ENCODE measurements at places on chromosomes 1 and 21.

GRCh38 chr1:183937611-183938010, 99.9 kb downstream of the COLGALT2 start:
- no peak for DNase-seq

GRCh38 chr1:85756864-85757263, 48.6 kb upstream of the ZNHIT6 start:
- no peak for DNase-seq

- no peak for DNase-seq
These were observed 67.0 kb downstream of the NID1 start for GRCh38 chr1:235997931-235998330.

DNA sequence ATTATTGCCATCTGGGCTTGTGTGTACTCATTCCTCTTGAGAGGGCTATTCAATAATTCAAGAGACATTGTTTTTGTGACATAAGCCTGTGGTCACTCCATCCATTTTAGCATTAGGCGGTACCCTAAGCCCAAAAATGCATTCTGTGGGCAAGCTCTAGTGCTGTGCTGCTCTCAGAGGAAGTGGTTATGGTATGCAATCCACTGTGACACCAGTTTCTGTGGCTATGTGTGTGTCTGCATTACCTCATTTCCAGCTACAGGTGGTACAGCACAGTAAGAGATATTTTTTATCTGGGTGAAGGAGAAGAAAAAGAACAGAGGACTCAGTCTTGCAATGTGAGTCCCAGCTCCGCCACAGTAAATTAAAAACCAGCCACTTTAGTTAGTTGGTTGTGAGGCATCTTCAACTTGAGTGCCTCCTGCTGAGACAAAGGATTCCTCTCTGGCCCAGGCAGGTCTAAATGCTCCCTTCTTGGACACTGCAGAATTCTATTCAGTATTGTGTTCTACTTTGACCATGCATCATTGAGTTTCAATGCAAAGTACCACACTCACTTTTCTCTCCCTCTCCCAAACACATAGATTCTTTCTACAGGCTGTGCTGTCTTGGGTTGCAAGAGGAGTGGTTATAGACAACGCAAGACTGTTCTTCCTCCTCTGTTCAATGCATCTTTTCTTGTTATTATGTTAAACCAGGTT, 777.8 kb upstream of the BRINP3 start:
- no peak for DNase-seq

DNA sequence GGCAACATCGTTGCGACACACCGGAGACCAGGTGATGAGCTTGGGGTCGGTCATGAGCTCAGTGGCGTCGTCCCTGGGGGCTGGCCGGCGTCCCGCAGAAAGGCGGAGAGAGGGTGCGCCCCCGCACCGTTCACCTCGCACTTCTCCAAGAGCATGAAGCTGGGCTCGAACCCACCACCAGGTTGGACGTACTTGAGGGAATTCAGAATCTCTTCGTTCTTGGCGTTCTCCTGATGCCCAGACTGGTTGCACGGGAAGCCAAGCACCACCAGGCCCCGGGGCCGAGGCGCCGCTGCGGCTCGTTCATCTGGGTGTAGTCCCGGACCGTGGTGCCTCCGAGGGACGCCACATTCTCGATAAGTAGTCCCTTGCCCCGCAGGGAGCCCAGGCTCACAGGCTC, 176.6 kb upstream of the ADAMTS5 start:
- DNase-seq, result no peak

DNA sequence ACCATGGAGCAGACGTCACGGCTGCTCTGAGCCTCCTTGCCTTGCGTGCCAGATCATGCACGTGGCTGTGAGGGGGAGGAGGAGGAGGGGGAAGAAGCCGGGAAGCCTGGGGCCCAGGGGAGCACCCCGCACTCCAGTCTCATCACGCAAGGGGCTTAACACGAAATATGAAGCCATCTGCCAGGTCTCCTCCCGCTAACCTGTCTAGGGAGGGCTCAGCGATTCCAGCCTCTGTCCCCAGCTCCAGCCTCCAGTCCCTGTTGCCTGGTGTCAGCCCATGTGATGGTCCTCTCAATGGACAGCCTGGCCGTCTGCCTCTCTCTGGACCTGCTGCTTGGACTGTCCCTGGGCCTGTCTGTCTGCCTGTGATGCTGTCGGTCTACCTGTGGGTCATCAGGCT, 22.5 kb upstream of the C1QA start:
- no peak for DNase-seq

Data from activated CD8-positive, alpha-beta T cell treated with anti-CD3 and anti-CD28 coated beads, Interleukin-2, amount 10 ng/mL, durations not matched to agents 7 days and 5 days (primary cell).